ENCODE measurements at places on chromosomes 5 and 9. TPM values are rescaled to one million over a fixed set of nuclear protein-coding genes. Genes with fewer than 3 reads are reported as not detected.

The FGF1 gene
- 24.4 TPM for total RNA-seq

The IL5 gene
- not detected for total RNA-seq

The ARID3C gene
- not detected for total RNA-seq

The FBLL1 gene
- total RNA-seq, result 0.57 TPM

The OBP2B gene
- total RNA-seq, result not detected

The PDGFRB gene
- 360 TPM for total RNA-seq
